ENCODE measurements at places on chromosomes 12 and 14.
A peak's percentile ranks its signal among the peaks of the same experiment; 100 is the strongest.

GRCh38 chr12:14284184-14284722 lies 81.2 kb upstream of the ATF7IP start:
- no peak for DNase-seq

DNA sequence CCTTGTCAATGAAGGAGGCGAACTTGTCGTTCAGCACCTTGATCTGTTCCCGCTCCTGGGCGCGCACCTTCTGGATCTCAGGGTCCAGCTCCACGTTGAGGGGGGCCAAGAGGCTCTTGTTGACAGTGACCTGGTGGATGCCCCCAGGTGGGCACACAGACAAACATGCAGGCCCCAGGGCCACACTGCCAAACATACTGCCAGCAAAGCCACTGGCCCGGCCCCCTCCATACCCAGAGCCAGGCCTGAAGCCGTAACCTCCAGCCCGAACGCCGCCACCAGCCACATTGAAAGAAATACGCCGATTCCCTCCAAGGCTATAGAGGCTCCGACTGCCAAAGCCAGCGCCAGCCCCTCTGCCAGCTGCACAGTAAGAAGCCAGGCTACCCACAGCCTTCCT lies 337 bp downstream of the KRT74 start:
- DNase-seq: no peak

- DNase-seq: no peak
Observed at GRCh38 chr14:68507544-68508081, 285.3 kb downstream of the ZFP36L1 start.

GRCh38 chr12:4829793-4830162 lies 79.9 kb upstream of the KCNA1 start:
- no peak for DNase-seq

- DNase-seq: no peak
Observed at GRCh38 chr12:77923882-77924281, 93.2 kb downstream of the NAV3 start.

GRCh38 chr14:99037777-99038430 lies 234.1 kb downstream of the BCL11B start:
- no peak for DNase-seq

GRCh38 chr12:123075646-123076171 lies 75.2 kb downstream of the PITPNM2 start:
- DNase-seq: peak; percentile 57

DNA sequence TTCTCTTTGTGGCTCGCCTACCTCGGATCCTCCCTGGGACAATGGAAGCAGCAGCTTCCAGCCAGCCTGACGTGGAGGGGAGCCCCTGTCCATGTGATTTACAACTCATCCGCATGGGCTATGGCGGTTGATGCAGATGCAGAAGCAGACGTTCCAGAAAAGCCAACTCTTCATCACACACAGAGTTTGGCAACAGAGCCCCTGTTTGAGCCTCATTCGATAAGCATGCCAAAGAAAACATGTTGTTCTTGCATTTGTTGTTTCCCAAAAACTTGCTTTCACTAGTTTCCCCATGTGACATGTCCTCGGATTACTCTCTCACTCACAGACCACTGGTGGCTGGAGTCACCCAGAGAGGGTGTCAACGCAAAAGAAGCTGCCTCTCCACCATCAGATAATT lies 16.4 kb upstream of the TC2N start:
- DNase-seq: no peak

DNA sequence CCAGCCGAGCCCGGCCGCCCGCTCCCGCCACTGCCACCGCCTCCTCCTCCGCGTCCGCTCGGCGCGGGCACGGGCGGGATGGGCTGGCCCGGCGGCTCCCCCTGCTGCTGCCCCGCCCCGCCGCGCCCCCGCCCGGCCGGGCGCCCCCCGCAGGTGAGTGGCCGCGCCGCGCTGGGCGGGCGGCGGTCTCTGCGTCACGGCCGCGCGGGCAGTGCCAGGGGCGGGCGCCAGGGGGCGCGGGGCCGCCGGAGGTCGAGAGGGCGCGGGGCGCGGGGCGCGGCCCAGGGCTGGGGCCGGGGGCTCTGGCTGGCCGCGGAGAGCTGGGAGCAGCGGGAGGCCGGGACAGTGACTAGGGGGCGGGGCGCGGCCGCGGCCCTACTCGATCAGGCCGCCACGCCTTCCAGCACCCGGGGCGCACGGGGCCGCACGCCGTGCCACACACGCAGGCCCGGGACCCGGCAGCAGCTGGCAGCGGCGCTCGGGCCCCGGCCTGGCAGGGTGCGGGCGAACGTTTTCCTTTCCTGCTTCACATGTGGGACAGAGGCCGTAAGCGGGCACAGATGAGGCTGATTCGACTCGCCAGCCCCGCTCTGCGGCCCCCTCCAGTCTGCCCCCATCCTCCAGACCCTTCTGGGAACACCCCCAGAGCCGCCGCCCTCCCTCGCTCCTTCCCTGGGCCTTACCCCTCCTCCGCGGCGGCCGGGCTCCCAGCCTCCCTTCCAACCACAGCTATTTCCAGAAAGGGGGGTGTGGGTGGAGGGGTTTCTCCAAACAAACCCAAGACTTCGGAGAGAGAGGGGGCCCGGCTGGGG lies 2.4 kb upstream of the TNS2 start:
- DNase-seq: peak; percentile 65

- DNase-seq: no peak
Observed at GRCh38 chr14:99383472-99384449, 96.9 kb downstream of the SETD3 start.

DNA sequence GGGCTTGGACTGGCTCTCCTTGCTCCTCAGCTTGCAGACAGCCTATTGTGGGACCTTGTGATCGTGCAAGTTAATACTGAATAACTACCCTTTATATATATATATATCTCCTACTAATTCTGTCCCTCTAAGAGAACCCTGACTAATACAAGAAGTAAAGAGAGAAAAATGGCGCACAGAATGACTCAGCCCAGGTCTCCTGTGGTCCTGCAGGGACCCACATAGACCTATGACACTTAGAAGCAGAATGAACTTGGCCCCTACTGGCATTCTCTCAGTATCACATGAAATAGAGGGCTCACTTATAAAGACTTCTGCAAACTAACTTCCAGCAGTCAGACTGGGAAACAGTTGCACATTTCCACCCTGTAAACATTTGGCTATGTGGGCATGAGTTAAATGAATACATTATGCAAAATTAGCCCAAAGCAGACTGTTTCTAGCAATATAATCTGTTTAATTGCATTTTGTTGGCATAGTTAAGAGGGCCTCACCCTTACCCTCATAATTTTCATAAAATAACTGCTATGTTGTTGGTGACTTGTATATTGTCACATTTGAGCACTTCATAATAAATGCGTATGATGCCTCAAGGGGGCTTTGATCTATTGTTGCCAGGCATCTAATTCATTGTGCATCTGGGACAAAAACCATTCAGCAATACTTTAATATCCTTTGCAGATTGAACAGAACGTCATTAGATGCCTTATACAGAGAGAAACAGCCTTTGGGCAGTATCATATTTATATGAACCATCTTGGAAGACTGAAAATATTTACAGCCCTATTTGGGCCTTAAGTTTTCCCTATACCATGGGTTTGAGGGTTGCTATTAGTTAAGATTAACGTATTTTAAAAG lies 349.7 kb upstream of the DIO2 start:
- no peak for DNase-seq

GRCh38 chr12:67446716-67447115 lies 177.6 kb downstream of the CAND1 start:
- no peak for DNase-seq

GRCh38 chr12:49964849-49965624 lies 3.4 kb downstream of the AQP5 start:
- DNase-seq: no peak

DNA sequence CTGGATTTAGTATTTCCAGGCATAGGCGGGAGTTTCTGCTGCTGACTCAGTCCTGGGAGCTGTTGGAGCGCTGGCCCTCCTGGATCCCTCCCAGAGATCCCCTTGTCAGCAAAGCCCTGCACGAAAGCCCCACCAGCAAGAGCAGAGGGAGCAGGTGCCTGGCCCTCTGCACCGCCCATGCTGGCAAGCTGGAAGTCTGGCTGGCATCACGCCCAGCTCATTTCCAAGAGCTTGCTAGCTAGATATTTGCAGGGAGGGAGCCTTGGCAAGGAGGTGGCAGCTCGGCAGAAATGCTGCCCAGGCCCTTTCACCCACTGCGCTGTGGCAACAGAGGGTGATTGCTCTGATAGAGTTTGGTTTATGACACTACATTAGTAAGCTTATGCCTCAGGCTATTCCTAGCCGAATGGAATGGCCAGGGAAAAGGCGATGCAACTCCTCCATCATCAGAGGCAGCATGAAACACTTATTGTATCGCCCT lies 193.9 kb downstream of the EMP1 start:
- DNase-seq: no peak

DNA sequence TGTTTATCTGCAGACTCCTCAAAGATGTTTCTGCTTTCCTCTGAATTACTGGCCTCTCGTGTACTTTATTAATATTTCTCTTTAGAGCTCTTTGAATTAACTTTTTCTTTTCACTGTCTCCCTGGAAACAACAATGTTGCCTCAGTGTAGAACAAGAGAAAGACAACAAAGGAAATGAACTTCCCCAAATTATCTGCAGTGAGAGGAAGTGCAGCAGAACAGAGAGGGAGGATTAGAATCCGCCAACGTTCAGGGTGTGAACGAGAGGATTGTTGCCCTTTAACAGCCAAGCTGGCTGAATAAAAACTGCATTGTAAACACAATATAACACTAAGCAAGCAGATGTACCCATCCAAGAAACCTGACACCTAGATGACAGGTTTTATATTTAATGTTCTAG lies 375.9 kb downstream of the GALC start:
- no peak for DNase-seq

DNA sequence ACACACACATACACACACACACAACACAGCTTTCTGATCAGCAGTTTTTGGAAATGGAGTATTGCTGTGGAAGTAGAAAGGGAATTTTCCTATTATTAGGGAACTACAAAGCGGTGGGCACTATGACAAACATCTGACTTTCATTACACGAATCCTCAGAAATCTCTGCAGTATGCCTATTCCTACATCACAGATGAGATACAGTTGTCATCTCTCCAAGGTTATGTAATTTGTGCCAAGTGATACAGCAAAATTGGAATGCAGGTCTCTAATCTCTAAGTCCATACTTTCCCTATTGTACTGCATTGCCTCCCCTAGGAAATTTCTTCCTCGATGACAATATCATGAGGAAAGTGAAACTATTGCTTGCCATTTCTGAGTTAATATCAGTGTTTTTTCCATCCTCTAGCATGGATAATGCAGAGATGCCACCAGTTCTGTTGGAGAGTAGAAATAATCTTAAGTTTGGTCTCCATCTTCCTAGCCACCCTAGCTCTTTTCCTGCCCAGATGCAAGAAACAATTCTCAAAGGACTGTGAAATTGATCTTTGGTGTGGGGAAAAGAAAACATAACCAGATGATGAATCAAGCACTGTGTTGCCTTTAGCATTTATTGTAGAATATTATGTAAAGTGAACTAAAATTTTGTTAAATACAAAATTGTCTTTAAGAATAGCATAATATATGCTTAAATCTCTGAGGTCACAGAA lies 94.7 kb downstream of the ERGIC2 start:
- no peak for DNase-seq

DNA sequence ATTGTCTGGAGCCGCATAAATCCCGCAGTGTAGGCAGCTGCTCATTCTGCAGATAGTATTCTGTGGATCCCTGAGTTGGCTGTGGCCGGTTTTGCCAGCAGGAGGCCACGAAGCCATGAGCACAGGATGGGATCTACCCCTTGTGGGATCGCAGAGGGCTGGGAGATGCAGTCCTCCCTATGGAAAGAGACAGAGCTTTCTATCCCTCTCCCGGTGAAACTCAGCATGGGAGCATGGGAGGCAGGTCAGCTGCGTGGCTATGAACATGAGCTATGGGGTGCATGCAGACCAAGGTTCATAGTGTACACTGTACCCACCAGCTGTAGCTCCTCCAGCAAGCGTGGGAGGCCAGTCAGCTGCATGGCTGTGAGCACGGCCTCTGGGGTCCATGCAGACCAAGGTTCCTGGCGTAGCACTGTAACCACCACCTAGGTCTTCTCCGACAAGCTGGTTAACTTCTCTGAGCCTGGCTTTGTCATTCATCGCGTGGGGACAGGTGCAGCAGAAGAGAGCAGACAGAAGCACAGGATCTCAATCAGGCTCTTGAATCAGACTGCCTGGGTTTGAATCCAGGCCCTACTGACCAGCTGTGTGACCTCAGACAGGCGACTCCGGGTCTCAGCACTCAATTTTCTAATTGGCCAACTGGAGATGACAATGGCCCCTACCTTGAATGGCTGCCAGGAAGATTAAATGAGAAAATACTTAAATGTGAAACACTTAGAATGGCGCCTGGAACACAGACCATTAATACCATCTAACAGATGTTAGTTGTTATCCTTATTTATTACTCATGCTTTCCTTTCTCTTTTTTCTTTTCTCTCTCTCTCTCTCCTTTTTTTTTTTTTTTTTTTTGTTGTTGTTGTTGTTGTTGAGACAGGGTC lies 6.0 kb downstream of the BDKRB1 start:
- DNase-seq: no peak

GRCh38 chr12:46438719-46439319 lies 66.2 kb upstream of the SLC38A2 start:
- no peak for DNase-seq

DNA sequence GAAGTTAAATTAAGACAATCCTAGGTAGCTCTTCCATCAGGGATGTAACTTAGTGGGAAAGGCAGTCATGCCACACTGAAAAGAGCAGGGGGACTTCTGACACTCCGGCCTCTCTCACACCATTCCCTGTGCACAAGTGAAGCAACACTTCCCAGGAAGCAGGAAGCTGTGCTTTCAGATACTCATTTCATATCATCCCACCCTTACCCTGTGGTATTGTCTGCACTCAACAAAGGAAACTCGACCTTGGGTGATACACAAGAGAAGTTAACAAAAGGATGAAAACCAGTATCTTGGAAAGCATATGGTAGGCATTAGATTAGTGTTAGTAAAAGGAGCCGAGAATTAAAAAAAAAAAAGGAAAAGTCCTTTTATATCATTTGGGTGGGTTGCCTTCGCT lies 61.3 kb upstream of the MDM1 start:
- DNase-seq: no peak

GRCh38 chr14:90940318-90940962 lies 120.0 kb downstream of the RPS6KA5 start:
- DNase-seq: no peak

- peak; percentile 73 for DNase-seq
Observed at GRCh38 chr12:108884116-108885012, 4.5 kb downstream of the DAO start.

DNA sequence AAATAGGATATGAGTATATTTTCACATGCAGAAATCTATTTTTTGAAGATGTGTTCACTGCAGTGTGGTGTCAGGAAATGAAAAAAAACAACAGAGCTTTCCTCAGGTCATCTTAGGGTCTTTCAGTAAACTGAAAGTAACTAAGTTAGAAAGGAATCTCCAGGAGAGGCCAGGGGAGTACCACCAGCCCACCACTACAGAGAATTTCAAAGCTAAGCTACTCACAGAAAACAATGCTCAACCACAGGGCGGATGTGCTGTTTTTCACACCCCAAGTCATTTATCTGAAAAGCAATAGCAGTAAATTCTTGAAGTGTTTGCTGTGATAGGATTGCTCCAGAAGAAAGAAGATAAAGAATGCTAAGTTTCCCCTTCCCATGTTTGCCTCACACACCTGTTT lies 79.0 kb downstream of the IFNG start:
- DNase-seq: no peak
